ENCODE measurements at places on chromosomes 1 and 21.

DNA sequence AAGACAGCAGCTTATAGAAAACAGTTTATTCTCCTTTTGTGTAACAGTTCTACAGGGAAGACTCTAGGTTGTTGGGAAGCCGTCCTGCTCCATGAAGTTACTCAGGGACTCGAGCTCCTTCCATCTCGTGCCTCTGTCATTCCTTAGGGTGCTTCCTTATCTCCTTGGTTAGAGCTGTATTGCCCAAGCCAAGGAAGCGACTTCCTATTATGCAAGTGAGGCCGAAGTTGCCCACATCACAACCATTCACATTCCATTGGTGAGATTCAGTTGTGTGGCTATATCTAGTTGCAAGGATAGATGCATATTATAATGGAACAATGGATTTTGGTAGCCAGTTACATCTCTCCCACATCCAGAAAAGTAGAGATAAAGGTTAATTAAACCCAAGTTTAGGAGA lies 9.0 kb downstream of the GSTM5 start:
- no peak for DNase-seq

- no peak for DNase-seq
These were observed 44.8 kb upstream of the PWP2 start for GRCh38 chr21:44062380-44062779.

DNA sequence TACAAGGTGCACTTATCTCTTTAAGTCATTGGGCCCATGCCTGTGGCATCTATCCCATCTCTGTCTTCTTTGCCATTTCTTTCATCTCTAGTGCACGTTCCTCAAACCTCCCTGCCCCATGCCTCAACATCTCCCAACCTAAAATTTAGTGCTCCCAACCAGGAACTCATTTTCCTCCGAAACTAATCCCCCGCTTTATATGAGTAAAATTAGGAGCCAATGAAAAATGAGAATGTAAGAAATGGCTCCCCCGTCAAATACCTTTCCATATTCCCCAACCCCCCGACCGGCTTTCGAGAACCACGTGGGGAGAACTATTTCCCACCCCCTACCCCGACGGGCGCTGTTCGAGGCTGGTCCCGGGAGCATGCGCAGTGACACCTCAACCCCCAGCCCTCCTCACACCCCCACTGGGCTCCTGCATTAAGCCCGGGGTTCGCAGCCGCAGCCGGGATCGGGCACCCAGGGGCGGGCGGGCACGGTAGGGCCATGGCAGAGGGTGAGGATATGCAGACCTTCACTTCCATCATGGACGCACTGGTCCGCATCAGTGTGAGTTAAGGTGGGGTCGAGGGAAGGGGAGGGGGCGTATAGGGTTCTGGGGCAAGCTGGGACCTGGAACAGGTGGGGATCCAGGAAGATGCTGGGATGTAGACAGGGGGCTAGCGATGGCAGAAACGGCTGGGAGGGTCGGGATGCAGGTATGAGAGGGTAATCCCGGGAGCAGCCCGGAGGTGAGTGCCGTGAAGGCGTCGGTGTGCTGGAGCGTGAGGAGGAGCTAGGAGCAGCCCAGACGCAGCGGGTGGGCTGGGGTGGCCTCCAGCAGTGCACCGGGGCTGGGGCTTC lies at the start of gene TRIM46:
TSS of gene TRIM46 (plus strand) at position 372 of the 846 bp plus-strand sequence. CDS start at position 490, 118 bp downstream.
- DNase-seq = no peak

DNA sequence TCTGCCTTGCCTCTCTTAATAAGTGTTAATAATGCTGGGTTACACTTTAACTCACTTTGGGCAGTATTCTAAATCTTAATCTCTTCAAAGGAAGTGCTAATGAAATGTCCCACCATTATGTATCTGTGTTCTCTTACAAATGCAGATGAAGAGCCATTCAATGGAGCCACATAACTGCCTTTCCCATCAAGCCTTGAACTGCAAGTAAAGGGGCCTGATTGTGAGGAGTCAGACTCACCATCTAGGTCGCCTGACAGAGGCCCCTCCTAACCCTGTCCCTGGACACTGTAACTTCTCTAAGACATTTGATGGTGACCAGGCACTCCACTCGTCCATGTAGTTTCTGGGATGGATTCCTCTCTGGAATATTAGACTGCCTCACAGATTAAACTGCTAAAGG lies 329.4 kb downstream of the KIF26B start:
- DNase-seq = no peak

DNA sequence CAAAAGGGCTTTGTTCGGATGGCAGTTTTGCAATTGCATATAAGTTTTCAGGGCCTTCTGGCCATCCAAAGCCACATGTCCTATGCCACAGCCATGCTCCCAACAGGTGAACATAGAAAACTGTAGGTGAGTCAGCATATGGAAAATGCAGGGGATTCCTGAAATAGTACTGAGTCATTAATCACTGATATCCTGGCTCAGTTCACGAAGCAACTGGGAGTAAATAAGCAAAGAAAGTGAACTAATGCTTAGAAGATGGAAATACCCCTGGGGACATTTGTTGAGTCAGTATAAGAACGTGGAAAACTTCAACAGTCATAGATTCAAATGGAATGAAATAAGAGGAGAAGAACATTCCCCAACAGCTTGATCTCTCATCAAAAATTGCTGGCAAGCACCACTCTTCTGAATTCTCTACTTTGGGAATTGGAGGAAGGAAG lies 148.9 kb upstream of the RUNX1 start:
- no peak for DNase-seq

DNA sequence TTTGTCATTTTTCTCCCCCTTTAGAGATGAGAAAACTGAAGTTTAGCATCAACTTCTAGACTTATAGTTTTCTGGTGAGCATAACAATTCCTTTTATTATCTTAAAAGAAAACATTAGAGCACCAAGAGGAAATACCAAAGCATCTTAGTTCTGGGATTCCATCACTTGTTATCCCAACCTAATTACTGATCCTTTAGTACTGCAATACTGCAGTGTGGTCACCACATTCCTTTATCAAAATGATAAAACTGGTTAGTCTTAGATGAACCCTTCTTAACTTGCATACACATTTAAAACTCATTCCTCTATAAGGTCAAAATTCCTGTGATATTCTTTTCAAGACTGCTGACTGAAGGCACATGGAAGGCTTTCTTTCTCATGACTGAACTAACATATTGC lies 23.1 kb downstream of the SOD1 start:
- no peak for DNase-seq

DNA sequence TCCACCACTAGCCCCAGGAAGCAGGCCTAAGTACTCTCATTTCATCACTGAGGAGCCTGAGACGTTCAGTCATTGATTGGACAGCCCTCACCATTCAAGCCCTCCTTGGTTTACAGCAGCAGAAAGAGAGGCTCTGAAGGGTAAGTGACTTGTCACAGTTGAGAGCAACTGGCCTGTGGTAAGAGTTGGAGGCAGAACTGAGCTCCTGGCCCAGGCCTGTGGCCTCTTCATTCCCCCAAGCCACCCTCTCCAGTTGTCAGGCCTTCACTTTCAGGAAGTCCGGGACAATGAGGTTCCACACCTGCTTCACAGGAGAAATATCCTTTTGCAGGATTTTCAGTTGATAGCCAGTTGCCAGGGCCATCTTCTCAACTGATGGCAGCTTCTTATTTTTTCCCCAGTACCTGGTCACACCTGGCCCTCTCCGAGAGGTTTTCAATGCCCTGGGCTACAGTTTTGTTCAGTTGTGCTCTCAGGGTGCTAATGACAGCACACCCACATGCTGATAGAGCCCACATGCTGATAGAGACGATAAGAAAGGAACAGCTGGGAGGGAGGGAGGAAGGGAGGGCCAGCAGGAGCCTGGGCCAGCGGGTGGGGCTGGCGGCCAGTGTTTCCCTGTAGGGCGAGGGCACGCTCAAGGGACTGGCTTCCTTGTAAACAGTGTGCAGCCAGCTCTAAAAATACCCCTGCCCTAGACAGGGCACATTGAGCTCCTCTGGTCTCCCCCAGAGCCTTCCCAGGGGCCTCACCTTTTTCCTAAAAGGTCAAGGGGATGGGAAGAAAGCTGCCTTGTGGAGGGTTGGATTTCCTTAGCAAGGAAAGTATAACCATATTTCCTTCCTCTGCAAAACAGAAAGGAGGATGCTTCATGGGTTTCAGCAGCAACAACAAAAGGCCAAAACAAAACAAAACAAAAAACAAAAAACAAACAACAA lies 112.7 kb upstream of the JUN start:
- no peak for DNase-seq

DNA sequence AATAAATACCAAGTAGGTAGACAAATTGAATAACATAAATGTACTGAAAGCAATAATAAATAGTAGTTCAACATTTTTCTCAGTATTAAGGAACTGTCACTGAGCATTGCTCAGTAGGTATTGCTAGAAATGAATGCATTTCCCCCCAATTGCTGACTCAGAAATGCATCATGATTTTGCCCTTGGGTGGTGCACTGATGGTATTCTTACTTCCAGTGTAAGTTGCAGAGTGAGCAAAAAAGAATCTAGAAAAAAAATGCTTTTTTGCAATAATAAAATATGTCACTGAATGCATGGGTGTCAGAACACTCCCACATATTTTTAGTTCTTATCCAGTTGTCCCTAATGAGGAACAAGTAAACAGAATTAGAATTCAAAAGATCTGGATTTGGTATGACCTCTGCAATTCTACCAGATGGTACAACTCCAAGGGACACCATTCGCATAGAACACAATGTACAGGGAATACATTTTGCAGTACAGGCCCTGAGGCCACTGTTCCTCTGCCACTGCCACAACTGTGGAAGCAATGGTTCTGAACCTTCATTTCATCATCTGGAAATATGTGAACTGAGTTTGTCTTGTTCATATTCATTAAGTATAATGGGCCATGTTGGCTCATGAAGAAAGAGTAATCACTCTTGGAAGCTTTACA lies 78.0 kb downstream of the ATP6V1G3 start:
- DNase-seq = no peak

GRCh38 chr1:245290836-245291235 lies 136.1 kb downstream of the KIF26B start:
- DNase-seq = no peak

GRCh38 chr1:53575955-53576320 lies 116.7 kb downstream of the DMRTB1 start:
- DNase-seq = no peak

GRCh38 chr1:117653732-117654492 lies 48.1 kb downstream of the TENT5C start:
- DNase-seq = no peak

DNA sequence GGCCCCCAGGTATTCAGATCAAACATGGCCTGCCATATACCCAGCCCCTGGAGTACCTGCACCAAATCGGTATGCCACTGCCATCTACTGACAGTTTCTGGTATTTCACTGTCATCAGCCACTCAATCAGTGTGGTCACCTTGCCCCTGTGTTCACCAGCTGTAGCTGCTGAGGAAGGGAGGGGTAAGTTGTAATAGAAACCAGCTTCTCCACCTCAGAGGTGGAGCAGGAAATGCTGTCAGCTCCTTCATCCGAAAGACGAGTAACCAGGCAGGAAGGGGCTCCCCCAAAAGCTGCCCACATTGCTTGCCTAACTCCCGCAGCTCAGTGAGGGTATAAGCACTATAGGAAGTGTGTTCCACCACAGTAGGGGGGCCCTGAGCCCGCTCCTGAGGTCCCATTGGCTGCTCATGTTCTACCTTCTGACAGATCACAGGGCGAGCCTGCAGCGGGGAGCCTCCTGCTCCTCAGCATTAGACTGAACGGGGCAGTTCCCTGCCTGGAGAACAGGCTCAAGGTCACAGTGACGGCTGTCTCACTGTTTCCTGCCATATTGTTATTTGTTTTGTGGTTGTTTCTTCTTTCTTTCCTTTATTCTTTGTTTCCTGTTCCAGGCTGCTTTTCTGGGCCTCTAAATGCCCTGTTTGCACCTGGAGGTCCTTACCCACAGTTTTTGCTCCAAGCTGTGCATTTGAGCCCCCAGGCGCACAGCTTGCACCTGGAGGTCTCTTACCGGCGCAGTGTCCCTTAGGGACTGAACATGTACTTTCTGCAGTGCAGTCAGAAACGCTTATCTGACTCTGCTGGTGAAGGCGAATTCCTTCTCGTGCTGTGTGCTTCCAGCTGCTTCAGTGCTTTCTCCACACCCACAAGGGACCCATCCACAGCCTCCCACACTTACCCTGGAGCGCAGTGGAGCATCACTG lies 1638.3 kb downstream of the MRPL39 start:
- DNase-seq = no peak

GRCh38 chr1:236089046-236089773 lies 24.3 kb upstream of the NID1 start:
- DNase-seq = no peak

DNA sequence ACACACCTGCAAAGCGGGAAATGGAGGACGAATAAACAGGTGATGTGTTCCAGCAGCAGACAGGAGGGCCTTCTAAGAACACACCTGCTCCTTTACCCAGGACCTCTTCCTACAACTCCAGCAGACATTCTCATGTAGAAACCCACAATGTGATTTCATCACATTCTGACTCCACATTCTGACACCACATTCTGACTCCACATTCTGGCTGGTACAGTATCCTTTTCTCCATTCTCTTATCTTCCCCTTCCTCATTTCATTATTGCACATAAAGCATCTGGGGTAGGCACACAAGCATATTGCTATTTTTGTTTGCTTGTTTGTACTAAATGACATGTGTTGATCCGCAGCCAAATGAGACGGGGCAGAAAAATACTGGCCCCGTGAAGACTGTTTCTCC lies 3.6 kb upstream of the ZNF124 start:
- no peak for DNase-seq

GRCh38 chr1:204076891-204077290 lies 4.0 kb downstream of the SOX13 start:
- no peak for DNase-seq

DNA sequence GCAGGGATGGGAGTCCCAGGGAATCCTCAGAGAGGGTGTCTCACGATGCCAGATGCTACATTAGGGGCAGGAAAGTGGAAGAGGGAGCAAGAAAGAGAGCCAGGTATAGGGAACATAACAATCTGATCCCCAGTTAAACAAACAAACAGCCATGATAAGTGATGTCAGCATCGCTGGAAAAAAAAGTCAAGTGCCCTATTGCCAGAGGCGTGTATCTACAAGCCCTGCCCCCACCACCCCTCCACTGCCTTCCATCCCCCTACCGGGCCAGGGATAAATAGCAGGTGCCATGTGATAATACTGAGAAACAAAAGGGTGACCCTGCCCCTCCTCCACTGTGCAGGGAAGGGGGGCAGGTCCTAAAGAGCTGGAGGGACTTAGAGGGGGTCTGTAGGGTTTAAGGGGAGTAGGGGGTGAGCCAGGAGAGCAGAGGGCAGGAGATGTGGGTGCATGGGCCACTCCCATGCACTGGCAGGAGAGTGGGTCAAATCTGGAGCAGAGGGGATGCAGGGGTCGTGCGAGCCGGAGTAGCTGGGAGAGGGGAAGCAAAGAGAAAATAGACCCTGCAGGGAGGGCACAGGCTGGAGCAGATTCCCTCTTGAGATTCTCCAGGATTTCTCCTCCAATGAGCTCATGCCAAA lies 3.4 kb downstream of the SLC26A9 start:
- no peak for DNase-seq

DNA sequence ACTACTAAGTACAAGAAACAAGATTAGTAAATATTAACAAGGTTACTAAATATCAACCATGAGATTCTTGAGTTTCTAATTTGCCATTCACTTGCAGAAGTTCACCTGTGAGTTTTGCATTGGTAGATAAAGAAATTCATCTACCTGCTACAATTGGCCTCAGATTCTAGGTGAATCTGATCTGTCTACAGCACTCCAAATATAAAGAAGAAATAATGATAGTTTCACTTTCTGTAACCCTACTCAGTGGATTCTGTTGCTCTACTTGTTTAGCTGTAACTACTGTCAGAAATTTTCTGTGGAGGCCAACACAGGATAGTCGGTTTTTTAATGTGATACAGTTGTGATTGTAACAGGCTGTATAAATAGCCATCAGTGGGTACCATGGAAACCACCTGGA lies 118.6 kb downstream of the NR5A2 start:
- no peak for DNase-seq
